ENCODE measurements at places on chromosomes 5 and 9. TPM values are rescaled to one million over a fixed set of nuclear protein-coding genes. Genes with fewer than 3 reads are reported as not detected.

Gene EPB41L4A
- 11.8 TPM for polyA plus RNA-seq

Gene PCDHB6
- 0.06 TPM for polyA plus RNA-seq

Gene FKTN
- polyA plus RNA-seq, result 2.7 TPM

Gene ADAMTSL1
- polyA plus RNA-seq, result 1.2 TPM

Gene NEUROG1
- polyA plus RNA-seq, result 0.02 TPM

Gene POU5F2
- 0.31 TPM for polyA plus RNA-seq

Gene OTP
- not detected for polyA plus RNA-seq

Gene OMD
- 1.1 TPM for polyA plus RNA-seq

Gene SOX30
- polyA plus RNA-seq, result 0.04 TPM

Gene IRX1
- polyA plus RNA-seq, result 0.13 TPM

Gene PIP5KL1
- polyA plus RNA-seq, result 4.8 TPM

Gene CARD6
- polyA plus RNA-seq, result 7.9 TPM

Gene DHFR
- 10.0 TPM for polyA plus RNA-seq

Gene OBP2B
- not detected for polyA plus RNA-seq

Gene STKLD1
- polyA plus RNA-seq, result 0.49 TPM

Gene TMEFF1
- polyA plus RNA-seq, result 0.02 TPM

Gene CCNO
- 2.0 TPM for polyA plus RNA-seq

Gene WDR31
- polyA plus RNA-seq, result 1.6 TPM

Gene CTNNA1
- polyA plus RNA-seq, result 221 TPM

Gene SAXO1
- not detected for polyA plus RNA-seq

Gene BOD1
- 17.3 TPM for polyA plus RNA-seq

Gene NUTM2G
- 0.06 TPM for polyA plus RNA-seq

Gene SMC5
- polyA plus RNA-seq, result 9.5 TPM

Gene TRAF1
- 6.1 TPM for polyA plus RNA-seq

Gene PDE6A
- 1.5 TPM for polyA plus RNA-seq

Gene GMCL2
- polyA plus RNA-seq, result not detected

Gene CXCL14
- polyA plus RNA-seq, result 88.9 TPM

Gene SPATA9
- not detected for polyA plus RNA-seq

Gene KIF4B
- not detected for polyA plus RNA-seq

Gene MYO10
- polyA plus RNA-seq, result 5.9 TPM

Gene LAMC3
- polyA plus RNA-seq, result 1.1 TPM

Gene IL5
- not detected for polyA plus RNA-seq

Gene LOX
- polyA plus RNA-seq, result 1.2 TPM

Gene PCDHGB2
- 0.39 TPM for polyA plus RNA-seq

Gene POLK
- 3.2 TPM for polyA plus RNA-seq

Gene BTNL3
- polyA plus RNA-seq, result 0.06 TPM

Gene MARCOL
- polyA plus RNA-seq, result not detected

Gene ARSI
- polyA plus RNA-seq, result 1.6 TPM

Gene ASTN2
- 0.26 TPM for polyA plus RNA-seq

Gene SHC3
- 0.19 TPM for polyA plus RNA-seq

Gene RASGRF2
- polyA plus RNA-seq, result 0.40 TPM

Gene PCDHGA1
- polyA plus RNA-seq, result 0.13 TPM

Gene GNA14
- 0.94 TPM for polyA plus RNA-seq

Gene PPIC
- 28.0 TPM for polyA plus RNA-seq

Gene TEX48
- polyA plus RNA-seq, result not detected

Gene PCDH1
- polyA plus RNA-seq, result 36.4 TPM

Gene SLC34A1
- 0.13 TPM for polyA plus RNA-seq

Gene ECSCR
- polyA plus RNA-seq, result 11.4 TPM
